G401 (cell line): ENCODE measurements at places on chromosomes 5 and 9. TPM values are rescaled to one million over a fixed set of nuclear protein-coding genes. Genes with fewer than 3 reads are reported as not detected.

DNA sequence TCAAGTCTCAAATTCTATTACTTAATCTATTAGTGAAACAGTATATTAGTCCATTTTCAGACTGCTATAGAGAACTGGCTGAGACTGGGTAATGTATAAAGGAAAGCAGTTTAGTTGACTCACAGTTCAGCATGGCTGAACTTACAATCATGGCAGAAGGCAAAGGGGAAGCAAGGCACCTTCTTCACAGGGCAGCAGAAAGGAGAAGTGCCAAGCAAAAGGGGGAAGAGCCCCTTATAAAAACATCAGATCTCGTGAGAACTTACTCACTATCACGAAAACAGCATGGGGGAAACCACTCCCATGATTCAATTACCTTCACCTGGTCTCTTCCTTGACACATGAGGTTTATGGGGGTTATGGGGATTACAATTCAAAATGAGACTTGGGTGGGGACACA is 67.9 kb upstream of the CHSY3 start:
- DNase-seq, result no peak

DNA sequence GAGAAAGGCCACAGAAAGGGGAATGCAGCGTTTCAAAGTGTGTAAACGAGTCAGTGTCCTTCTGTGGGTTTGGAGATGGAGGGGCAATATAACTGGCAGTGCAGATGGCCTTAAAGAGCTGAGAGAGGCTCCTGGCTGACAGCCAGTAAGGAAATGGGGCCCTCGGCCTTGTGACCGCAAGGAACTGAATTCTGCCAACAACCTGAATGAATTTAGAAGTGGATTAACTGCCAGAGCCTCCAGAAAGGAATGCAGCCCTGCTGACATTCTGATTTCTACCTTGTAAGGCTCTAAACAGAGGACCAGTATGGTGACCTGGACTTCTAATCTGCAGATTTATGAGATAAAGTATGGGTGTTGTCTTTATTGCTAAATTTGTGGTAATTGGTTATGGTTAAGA is 17.5 kb upstream of the NREP start:
- peak; percentile 27 for DNase-seq

Gene DPP7
- 1.2 and 3.0 TPM in 2 replicates for total RNA-seq

DNA sequence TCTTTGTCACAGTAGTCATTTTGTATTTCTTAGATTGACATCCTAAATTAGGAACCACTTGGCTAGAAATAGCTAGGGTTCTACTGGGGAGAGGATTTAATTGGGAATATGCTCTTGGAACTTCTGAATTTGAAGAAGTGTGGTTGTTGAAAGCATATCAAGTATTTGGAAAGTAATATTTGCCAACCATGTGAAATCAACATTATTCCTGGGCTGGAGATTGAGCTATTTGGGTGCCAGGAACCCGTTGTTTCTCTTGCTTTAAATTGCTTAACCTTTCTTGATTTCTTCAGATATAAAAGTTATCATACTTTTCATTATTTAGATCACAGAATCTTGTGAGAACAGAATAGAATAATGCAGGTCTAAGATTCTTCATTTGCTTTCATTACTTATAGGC is 178.4 kb upstream of the ELL2 start:
- DNase-seq, result no peak

- DNase-seq, result no peak
Measured at GRCh38 chr5:72151646-72152045, 44.4 kb downstream of the MAP1B start.

- no peak for DNase-seq
Measured at GRCh38 chr5:132677191-132677590, 3.4 kb downstream of the IL4 start.

DNA sequence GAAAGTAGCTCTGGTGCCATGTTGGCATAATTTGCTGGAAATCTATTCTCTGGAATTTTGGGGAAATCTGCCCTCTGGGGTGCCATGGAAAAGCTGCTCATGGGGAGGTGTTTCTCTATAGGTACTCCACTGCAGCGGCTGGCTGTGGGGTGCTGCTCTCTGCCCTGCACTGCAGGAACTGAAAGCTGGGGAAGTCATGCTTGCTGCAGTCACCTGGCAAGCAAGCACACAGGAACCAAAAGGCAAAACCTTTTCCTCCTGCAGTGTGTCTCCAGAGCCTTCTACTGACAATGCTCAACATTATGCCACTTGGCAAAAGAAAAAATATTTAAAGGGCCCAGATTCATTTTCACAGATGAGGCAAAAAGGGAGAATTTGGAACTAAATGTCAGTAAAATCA is 25.8 kb upstream of the CARNMT1 start:
- DNase-seq, result peak; percentile 59

Gene DCTN3
- total RNA-seq, result 105 and 160 TPM in 2 replicates

DNA sequence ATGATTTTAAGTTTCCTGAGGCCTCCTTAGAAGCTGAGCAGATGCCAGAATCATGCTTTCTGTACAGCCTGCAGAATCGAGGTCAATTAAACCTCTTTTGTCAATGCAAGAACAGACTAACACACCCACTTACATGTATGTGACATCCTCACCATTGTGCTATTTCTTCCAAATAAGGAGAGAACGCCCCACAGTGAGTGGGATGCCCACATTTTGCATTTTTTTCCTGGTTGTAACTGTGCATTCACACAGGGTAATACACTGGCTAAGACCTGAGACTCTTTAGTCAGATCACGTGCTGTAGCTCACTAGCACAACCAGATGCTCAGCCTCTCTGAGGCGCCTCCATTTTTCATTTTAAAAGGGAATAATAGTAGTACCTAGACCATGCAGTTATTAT is 4.4 kb upstream of the CEMIP2 start:
- DNase-seq, result no peak

Gene TRPM6
- total RNA-seq, result not detected in 2 replicates

Gene PCDHGC5
- total RNA-seq, result 0.14 and 0.18 TPM in 2 replicates

DNA sequence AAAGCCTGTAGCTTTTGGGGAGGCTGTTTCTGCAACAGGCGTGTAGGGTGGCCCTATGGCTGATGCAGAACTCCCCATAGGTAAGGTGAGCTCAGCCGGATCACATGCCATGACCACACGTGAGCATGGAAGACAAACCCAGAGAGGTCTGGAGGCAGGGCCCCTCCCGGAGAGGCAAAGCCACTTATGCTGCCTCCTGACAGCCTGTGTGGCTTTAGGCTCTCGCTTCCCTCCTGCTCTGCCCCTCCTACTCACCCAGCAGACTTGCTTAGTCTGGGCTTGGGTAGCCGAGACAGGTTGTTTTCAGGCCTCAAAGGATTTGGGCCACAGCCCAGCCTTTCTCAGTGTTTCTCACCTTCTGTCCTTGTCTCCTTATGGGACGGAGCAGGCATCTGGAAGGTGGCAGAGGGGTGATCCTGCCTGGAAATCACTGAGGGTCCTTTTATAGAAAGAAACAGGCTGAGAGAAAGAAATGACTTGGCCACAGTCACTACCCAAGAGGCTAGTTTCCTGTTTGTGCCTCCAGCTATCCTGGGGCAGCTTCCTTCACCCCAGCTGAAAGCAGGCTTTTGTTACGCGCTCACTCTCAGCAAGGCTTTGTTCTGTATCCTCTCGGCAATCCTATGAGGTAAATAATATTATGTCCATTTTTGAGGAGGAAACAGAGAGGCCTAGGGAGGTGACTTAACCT is 89.9 kb downstream of the DAB2IP start:
- DNase-seq, result peak; percentile 82

DNA sequence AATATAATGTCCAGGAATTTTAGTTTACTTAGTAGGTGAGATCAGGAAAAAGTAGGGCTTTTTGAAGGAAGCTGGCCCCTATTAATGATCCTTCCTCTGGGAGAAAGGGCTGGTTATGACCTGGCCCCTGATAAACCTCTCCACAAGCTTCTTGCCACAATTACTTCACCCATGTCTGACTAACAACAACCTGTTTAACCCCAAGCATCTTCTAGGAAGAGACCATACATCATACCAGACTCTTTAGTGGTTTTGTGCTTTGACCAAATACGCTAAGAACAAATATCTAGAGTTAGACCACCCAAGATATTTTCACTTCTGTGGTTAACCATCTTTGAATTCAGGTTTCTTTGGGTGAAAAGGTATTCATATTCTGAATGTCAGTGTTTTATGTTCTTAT is 174.0 kb upstream of the SLC27A6 start:
- no peak for DNase-seq

DNA sequence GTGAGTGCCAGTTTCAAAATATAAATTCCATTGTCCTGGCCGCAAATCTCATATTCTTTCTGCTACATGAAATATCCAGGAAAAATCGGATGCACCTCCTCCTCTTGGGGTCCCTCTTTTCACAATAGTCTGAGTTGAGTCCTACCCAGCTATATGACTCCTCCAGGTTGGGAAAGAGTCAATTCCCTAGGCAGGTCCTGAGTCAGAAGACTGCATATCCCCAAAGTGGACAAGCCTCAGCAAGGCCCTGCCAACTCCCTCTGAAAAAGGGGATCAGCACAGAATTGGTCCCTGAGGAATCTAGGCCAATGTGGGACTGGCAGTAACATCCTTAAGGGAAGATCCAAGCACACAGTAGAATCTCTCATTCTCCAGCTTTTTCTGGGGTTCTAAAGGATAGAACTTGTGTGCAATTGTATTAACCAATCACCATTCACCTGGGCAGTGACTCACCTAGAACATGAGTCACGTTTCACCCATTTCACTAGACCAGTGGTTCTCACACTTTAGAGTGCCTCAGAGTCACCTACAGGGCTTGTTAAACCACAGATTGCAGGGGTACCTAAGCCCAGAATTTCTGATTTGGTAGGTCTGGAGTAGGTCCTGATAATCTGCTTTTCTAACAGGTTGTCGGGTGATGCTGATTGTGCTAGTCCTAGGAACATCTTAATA is 44.7 kb upstream of the TMEM215 start:
- DNase-seq, result no peak
